ENCODE measurements at places on chromosomes 16 and 17.
A peak's percentile ranks its signal among the peaks of the same experiment; 100 is the strongest.

DNA sequence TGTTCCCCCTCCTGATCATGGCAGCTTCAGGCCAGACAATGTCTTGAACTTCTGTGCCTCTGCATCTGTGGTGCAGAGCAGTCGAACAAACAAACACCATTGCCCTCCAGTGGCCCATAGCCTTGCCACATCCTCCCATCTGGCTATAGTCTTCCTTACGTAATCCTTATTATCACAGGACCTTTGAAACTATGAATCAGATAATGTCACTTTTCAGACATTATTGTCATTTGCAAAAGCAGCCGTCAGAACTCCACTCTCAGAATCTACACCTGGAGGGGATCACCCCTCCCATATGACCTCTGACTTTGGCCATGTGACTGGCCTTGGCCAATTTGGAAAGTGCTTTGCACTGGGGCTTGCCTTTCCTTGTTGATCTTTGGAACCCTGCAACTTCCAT lies 387.3 kb downstream of the MAF start:
- no peak for DNase-seq

GRCh38 chr16:10906482-10906881 lies 29.5 kb downstream of the CIITA start:
- no peak for DNase-seq

GRCh38 chr16:10847176-10847575 lies 28.6 kb upstream of the TVP23A start:
- no peak for DNase-seq

GRCh38 chr17:49525831-49526741 lies 31.0 kb downstream of the NGFR start:
- no peak for DNase-seq

DNA sequence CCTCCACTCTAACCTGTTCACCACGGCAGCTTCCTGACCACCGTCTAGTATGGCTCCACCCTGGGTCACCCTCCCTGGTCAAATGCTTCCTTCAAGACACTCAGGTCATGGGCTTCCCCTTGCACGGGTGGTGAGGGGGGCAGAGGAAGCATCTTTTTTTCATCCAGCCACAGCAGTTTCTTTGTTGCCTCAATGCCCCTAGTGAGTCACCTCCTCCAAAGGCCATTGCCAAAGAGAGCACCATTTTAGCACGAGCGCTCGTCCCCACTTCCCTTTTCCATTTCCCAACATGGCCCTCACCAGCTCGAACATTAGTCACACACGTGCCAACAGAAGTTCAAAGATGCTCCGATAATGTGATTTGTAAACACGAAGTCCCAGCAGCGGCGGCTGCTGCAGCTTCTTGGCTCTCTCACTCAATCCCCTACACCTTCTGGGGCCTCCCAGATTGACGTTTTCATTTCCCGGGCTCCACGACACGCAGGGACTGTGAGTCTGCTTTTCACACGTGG lies 134.6 kb downstream of the GAS7 start:
- no peak for DNase-seq

GRCh38 chr17:7421186-7421585 lies 1.1 kb downstream of the SPEM1 start:
- DNase-seq, result no peak

DNA sequence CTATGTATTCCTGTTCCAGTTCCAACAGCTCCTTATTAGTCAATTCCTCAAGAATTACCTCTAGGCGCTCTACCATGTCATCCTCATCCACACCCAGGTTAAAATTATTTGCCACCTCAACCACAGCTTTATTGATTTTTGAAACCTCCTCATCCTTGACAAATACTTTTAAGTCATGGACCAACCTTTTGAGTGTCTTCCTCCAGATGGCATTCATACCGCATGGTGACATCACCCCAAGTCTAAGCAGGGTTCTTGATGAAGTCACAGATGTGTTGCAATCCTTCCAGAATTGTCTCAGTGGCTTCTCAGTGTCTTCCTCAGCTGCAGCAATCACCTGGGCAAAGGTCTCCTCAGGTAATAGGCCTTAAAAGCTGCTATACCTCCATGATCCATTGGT lies 40.1 kb downstream of the BCL7C start:
- no peak for DNase-seq

DNA sequence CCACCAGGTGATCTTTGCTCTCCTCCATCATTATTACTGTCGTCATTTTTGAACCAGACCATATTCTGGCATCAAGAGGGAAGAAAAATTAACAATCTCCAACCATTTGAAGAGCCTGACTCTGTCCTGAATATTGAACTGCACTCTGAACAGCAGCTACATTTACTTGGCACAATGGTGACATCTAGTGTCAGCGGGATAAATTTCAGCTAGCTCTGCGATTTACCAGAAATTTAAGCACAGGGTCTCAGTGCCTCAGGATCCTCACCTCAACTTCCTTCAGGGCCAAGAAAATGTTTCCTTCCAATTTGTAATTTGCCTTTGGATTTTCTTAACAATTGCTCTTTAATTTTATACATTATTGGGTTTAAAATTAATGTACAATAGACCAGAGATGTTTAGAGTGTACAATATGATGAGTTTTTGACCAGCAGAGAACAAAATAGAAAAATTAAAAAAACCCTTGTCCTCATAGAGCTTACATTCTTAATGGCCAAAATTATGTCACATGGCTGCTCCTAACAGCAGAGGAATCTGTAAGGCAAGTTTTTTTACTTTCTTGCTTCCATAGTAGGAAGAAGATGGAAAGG lies 10.7 kb upstream of the ZNF19 start:
- peak; percentile 49 for DNase-seq

GRCh38 chr17:41909088-41909487 lies 9.7 kb downstream of the ACLY start:
- no peak for DNase-seq

- no peak for DNase-seq
Measured at GRCh38 chr17:80468242-80468641, 8.2 kb downstream of the NPTX1 start.

DNA sequence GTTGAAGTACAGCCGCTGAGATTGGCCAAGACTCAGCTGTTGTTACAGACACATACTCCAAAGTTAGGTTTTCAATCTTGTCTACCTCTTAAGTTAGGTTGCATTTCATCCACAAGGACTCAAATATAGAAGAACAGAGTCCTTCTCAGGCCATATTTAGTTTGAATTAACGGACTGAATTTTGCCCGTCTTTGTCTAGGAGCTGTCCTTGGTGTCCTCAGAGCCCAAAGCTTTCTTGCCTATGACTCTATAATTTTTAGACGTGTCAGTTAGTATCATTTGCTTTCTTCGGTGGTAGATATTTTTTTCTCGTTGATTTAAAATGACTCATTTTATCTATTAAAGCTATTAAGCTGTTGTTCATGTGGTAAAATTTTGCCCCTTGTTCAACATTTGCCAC lies 403.2 kb downstream of the HS3ST3B1 start:
- no peak for DNase-seq

GRCh38 chr17:39223907-39224777 lies 1.6 kb downstream of the STAC2 start:
- no peak for DNase-seq

DNA sequence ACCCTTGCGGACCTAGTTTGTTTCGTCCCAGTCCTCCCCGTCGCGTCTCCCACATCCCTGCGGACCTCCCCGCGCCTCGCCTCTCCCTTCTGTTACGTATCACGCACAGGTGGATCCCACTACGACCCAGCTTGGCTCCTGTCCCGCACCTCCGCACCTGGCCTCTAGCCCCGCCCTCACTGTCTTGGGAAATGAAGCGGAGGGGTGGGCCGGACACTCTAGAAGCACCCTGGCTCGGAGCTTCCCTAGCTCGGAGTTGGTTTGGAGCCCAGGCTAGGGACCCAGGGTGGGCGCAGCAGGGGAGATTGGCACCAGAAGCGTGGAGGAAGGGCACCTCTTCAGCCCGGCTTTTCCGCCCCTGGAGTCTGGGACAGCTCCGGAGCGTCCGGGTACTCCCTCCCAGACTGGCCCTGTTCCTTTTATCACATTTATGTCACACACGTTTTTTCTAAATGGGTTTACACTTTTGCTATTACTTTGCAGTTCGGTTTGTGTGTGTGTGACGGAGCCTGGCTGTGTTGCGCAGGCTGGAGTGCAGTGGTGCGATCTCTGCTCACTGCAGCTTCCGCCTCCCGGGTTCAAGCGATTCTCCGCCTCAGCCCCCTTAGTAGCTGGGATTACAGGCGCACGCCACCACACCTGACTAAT lies 1.4 kb upstream of the CEMP1 start:
- peak; percentile 25 for DNase-seq

- DNase-seq, result peak; percentile 76
Measured at GRCh38 chr17:60601447-60602384, 1.7 kb downstream of the PPM1D start.

GRCh38 chr17:28142305-28142704 lies 99.8 kb downstream of the NLK start:
- no peak for DNase-seq

DNA sequence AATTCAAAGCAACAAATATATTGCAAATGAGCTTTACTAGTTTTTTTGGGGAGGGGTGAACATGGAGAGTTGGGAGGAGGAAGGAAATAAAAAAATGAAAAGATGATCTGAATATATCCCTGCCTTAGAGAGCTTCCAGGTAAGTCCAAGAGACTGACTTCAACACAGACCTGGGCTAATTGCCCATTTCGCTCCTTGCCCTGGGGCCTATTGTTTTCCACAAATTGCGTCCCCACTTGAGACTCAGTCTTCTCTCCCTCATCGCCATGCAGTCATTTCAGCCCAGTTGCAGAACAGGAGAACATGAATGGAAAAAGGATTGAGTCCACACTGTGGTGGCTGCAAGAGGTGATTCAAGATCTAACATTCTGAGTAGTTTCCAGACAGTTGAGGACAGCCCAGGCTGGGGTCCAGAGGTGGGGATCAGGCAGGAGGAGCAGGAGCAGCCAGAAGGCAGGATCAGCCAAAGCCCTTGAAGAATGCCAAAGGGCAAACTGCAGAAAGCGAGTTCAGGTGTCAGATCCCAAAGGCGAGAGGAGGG lies 21.6 kb upstream of the TOB1 start:
- DNase-seq, result no peak

GRCh38 chr17:78596871-78597764 lies 19.9 kb upstream of the DNAH17 start:
- DNase-seq, result no peak

- peak; percentile 7 for DNase-seq
Measured at GRCh38 chr16:85664580-85665372, 24.0 kb downstream of the GINS2 start.

DNA sequence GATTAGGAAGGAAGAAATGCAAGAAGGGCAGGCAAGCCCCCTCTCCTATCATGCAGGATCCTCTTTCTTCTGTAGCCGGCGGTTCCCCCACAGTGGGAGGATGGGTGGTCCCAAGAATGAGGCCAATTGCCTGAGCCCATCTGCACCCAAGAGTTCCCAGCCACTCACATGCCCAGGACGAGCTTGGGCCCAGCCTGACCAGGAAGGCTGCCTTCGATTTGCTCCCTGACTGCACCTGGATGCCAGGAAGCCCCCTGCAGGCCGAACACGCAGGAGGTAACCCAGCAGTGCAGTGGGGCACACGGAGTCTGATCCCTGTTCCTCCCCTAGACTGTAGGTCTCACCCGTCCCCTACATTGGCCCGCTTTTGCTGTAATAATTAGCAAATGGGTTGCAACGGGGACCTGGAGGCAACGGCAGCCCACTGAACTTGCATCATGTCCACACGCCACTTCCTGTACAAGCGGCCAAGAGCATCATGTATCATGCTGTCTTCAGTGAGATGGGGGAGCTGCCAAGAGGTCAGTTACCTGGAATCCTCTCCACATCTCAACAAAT lies 67.5 kb downstream of the AMFR start:
- no peak for DNase-seq

DNA sequence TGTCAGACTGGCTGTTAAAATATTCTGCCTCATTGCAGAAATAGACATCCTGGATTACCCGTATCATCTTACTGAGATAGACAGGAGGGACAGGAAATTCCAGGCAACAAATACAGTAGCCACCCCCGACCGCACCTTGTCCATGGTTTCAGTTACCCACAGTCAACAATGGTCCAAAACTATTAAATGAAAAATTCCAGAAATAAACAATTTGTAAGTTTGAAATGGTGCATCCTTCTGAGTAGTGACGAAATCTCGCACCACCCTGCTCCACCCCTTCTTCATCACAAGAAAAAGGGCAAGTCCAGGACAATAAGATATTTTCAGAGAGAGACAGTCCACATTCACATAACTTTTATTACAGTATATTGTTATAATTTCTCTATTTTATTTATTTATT lies 23.6 kb upstream of the PRSS54 start:
- DNase-seq, result no peak

DNA sequence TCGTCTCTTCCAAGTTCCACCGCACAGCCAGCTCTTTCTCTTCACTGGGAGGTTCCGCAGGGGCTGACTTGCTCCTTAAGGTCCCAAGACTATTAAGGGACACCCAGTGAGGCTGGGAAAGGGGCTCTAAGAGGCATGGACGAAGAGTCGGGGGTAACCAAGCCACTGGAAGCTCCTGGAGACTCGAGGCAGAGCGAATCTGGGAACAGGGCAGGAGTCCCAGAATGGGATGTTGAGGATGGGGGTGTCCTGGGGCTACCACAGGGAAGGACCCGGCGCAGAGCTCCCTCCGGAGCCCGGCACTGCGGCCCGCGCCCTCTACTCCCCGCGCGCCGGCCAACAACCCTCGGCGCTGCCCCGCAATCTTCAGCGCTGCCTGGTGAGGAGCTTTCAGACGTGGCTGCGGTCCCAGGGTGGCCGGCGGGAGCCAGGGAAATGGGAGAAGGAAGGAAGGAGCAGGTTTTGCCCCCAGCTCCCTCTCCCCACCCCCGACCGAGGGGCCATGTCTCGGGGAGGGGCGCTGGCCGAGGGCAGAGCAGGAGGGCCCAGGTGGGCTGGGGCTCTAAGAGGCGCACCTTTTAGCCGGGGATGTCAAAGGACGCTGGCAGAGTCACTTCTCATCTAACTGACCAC lies 581 bp downstream of the CHST5 start:
- DNase-seq, result no peak

DNA sequence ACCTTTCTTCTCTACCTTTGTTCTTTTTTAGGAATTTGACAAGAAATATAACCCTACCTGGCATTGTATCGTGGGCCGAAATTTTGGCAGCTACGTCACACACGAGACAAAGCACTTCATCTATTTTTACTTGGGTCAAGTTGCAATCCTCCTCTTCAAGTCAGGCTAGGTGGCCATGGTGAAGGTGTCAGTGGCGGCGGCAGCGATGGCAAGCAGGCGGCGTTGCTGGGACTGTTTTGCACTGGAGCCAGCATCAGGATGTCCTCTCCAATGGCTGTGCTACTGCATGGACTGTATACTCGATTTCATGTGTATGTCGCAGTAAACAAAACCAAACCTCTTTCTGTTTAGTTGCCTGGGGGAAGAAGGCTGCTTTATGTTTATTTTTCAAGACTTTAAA lies 5.9 kb downstream of the DYNLL2 start:
- no peak for DNase-seq

DNA sequence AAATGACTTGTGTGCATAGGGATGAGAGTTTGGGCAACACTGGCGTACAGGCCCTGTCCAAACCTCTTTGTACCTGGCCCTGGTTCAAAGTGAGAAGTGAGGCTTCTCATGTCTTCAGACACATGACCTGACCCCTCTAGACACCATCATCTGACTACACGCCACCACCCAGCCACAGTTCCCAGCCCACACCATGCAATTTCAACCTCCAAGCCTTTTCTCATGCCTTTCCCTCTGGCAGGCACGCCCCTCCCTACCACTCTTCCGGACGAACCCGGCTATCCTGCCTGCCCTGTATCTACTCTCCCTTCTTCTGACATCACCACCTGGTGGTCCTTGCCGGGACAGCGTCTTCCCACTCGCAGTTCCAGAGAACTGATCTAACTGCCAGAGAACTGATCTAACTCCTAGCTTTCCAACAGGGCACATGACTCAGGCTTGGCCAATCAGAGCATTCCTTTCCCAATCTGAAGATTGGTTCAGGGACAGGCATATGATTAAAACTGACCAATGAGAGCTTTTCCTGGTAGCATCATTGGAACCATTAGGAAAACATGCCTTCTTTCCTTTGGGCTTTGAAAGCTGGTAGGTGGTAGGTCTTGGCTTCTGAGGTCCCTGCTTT lies 27.1 kb upstream of the IL21R start:
- DNase-seq, result peak; percentile 77
